ENCODE measurements at places on chromosomes 11 and 22. TPM values are rescaled to one million over a fixed set of nuclear protein-coding genes. Genes with fewer than 3 reads are reported as not detected.
A peak's percentile ranks its signal among the peaks of the same experiment; 100 is the strongest.

The MRGPRE gene
- not detected for total RNA-seq

The ATG2A gene
- total RNA-seq: 39.5 TPM

The LRRC74B gene
- 2.6 TPM for total RNA-seq

The OR4A47 gene
- total RNA-seq: not detected

The USP2 gene
- not detected for total RNA-seq

The APOA5 gene
- not detected for total RNA-seq

The WT1 gene
- total RNA-seq: not detected

The IL17REL gene
- total RNA-seq: not detected

DNA sequence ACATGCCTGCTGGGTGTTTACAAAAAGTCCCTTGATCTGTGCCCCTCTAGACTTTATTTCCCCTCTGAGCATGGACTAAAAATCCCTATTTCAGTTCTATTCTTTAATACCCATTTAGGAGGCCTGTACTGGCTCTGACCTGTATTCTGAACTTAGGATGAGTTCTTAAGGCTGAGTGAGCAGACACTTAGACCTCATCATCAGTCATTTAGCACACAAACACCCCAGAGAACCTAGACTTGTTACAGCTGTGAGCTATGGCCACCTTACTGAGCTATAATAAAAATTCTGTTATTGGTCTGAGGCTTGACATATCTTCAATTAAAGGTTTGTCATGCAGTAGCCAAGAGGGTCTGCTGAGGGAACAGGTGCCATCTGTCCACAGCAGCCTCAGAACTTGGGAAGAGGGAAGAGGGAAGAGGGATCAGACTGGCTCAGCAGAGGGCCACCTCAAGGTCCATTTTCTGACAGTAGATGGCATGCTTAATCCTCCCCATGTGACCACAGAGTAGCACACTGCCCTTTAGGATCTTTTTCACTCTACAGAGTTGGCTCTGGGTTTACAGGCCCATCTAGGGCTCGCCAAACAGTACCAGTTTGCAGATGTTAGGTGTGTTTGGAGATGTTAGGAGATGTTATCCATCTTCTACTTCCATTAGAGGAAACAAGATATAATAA, 30.2 kb upstream of the RRM1 start:
- H3K4me1 ChIP-seq: peaks cover 19% of the 10 kb centered on the region
- peak overlapping the region; percentile 58 for H3K27ac ChIP-seq
- no peak for DNase-seq
- H3K4me3 ChIP-seq: no peak overlapping the region
- no peaks in the 10 kb centered on the region for H3K27me3 ChIP-seq
- peaks cover 8% of the 10 kb centered on the region for H3K36me3 ChIP-seq

DNA sequence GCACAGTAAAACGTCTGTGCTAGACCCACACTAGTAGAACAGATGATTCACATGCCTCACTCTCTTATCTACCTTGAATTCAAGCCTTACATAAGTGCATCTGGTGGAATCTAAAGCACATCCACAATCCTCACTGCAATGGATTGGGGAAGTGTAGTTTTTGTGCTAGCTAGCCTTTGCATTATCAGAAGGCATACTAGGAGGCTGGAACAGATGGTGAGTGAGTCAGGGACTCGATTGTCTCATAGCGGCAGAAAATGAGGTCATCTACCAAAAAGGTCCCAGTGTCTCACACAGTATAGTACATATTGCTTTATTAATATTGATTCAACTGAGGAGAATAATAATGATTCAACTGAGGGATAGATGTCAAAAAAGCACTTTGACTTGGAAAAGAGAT, 9.3 kb downstream of the MSANTD4 start:
- no peak overlapping the region for H3K27ac ChIP-seq
- H3K36me3 ChIP-seq: peaks cover 31% of the 10 kb centered on the region
- H3K4me3 ChIP-seq: no peak overlapping the region
- no peaks in the 10 kb centered on the region for H3K4me1 ChIP-seq
- H3K27me3 ChIP-seq: no peaks in the 10 kb centered on the region

GRCh38 chr11:46612326-46612725, 4.7 kb downstream of the HARBI1 start:
- H3K36me3 ChIP-seq: no peaks in the 10 kb centered on the region
- H3K4me3 ChIP-seq: no peak overlapping the region
- DNase-seq: no peak
- H3K4me1 ChIP-seq: peaks cover 3% of the 10 kb centered on the region
- no peaks in the 10 kb centered on the region for H3K27me3 ChIP-seq
- H3K27ac ChIP-seq: no peak overlapping the region

DNA sequence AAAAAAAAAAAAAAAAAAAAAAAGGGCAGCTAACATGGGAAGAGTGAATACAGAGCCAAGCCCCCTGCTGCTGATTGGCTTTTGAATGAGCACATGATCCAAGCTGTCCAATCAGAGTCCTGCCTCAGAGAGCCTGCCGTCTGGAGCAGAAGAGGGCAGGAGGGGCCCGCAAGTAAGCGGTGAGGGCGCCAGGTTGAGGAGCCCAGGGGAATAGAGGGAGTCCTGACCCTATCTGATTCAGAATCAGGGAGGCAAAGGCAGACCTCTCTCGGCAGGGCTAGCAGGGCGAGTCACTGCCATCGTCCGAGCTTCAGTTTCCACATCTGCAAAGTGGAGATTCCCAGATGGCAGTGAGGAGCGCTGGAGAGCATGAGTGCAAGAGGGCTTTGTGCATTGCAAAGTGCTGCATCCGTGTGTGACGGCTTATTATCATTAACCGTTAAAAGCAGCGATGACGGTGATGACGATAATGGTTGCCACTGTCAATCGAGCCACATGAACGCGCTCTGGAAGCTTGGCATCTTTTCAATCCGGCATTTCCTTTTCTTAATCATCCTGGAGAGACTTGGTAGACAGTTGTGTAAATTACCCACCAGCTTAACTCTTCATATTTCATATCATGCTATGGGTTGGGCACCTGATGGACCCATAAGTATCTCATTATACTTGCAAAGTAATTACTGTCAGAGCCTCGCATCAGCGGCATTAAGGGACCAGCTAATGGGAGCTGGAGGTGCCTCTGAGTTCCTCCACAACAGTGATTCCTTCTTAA, 68.6 kb upstream of the ATXN10 start:
- no peak for DNase-seq
- peaks cover 8% of the 10 kb centered on the region for H3K36me3 ChIP-seq
- no peak overlapping the region for H3K27ac ChIP-seq
- H3K4me3 ChIP-seq: no peak overlapping the region

GRCh38 chr11:970319-970871, 44.7 kb downstream of the AP2A2 start:
- H3K27me3 ChIP-seq: no peaks in the 10 kb centered on the region
- DNase-seq: no peak
- peaks cover 58% of the 10 kb centered on the region for H3K36me3 ChIP-seq
- no peak overlapping the region for H3K4me3 ChIP-seq
- no peaks in the 10 kb centered on the region for H3K4me1 ChIP-seq
- H3K27ac ChIP-seq: no peak overlapping the region

DNA sequence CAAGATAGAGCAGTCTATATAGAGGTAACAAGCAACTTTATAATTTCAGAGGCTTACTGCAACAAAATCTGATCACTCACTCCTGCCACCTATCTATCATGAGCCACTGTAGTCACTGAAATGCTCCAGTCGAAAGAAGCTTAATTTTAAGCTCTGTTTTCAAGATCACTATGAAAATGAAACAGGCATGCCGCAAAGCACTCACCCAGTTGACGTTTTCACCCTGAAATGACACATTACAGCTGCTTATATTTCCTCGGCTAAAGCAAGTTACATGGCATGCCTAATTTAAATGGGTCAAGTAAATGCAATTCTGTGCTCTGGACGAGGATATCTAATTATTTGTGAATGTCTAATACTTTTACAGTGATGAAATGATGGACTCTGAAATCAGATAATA, 616.3 kb downstream of the FAM181B start:
- no peak for DNase-seq
- no peaks in the 10 kb centered on the region for H3K27me3 ChIP-seq
- no peak overlapping the region for H3K27ac ChIP-seq
- no peak overlapping the region for H3K4me3 ChIP-seq

GRCh38 chr11:90392692-90393091, 169.8 kb upstream of the CHORDC1 start:
- no peak overlapping the region for H3K27ac ChIP-seq
- no peaks in the 10 kb centered on the region for H3K36me3 ChIP-seq
- no peaks in the 10 kb centered on the region for H3K4me1 ChIP-seq

- H3K36me3 ChIP-seq: no peaks in the 10 kb centered on the region
- no peaks in the 10 kb centered on the region for H3K27me3 ChIP-seq
- no peak overlapping the region for H3K4me3 ChIP-seq
- peaks cover 12% of the 10 kb centered on the region for H3K4me1 ChIP-seq
- no peak overlapping the region for H3K27ac ChIP-seq
- DNase-seq: no peak
Measured at GRCh38 chr22:23524226-23524625, 55.9 kb downstream of the IGLL1 start.

DNA sequence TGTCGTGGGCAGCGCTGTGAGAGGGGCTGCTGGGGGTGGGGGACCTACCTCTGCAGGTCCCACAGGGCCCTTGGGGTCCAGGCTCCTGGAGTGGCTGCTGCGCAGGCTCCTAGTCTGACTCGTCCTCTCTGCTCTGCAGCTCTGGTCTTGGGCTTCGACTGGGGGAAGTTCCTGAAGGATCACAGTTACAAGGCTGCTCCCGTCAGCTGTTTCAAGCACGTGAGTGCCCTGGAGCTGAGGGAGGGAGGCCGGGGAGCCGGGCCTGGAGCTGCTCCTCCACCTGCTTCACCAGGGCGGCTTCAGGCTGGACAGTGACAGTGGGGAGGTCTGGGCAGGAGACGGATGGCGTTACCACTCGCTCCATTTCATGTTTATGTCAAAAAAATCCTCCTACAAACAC, 11.9 kb downstream of the L3MBTL2 start:
- no peak overlapping the region for H3K4me3 ChIP-seq
- no peaks in the 10 kb centered on the region for H3K4me1 ChIP-seq
- H3K36me3 ChIP-seq: peaks cover 65% of the 10 kb centered on the region
- no peak for DNase-seq
- no peaks in the 10 kb centered on the region for H3K27me3 ChIP-seq

GRCh38 chr11:34738237-34738636, 117.3 kb downstream of the EHF start:
- no peaks in the 10 kb centered on the region for H3K4me1 ChIP-seq
- H3K4me3 ChIP-seq: no peak overlapping the region
- no peak for DNase-seq
- H3K27ac ChIP-seq: no peak overlapping the region

GRCh38 chr11:59957094-59957493, 6.7 kb upstream of the OOSP4A start:
- H3K27ac ChIP-seq: no peak overlapping the region
- H3K36me3 ChIP-seq: no peaks in the 10 kb centered on the region
- no peaks in the 10 kb centered on the region for H3K27me3 ChIP-seq
- H3K4me3 ChIP-seq: no peak overlapping the region
- no peaks in the 10 kb centered on the region for H3K4me1 ChIP-seq
- DNase-seq: no peak

GRCh38 chr22:46036558-46037408, 59.8 kb upstream of the WNT7B start:
- H3K4me3 ChIP-seq: peak overlapping the region; percentile 88
- H3K4me1 ChIP-seq: peaks cover 6% of the 10 kb centered on the region
- peak overlapping the region; percentile 94 for H3K27ac ChIP-seq
- DNase-seq: no peak

DNA sequence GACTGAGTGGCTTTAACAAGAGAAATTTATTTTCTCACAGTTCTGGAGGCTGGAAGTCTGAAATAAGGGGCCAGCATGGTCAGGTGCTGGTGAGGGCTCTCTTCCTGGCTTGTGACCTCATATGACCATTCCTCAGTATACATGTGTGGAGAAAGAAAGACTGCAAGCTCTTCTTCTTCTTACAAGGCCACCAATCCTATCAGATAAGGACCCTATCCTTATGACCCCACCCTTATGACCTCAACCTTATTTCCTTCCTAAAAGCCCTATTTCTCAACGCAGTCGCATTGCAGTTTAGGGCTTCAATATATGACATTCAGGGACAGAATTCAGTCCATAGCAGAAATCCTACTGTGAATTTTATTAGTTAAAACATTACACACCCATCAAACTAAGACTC, 124.4 kb upstream of the RAG2 start:
- H3K27me3 ChIP-seq: no peaks in the 10 kb centered on the region
- H3K36me3 ChIP-seq: no peaks in the 10 kb centered on the region
- no peaks in the 10 kb centered on the region for H3K4me1 ChIP-seq
- H3K27ac ChIP-seq: no peak overlapping the region

GRCh38 chr11:11983427-11983826, 25.0 kb downstream of the DKK3 start:
- peak overlapping the region; percentile 83 for H3K27ac ChIP-seq
- peaks cover 14% of the 10 kb centered on the region for H3K4me1 ChIP-seq
- H3K27me3 ChIP-seq: no peaks in the 10 kb centered on the region
- peak; percentile 54 for DNase-seq
- no peaks in the 10 kb centered on the region for H3K36me3 ChIP-seq

- no peaks in the 10 kb centered on the region for H3K4me1 ChIP-seq
- DNase-seq: no peak
- no peak overlapping the region for H3K4me3 ChIP-seq
- no peaks in the 10 kb centered on the region for H3K27me3 ChIP-seq
- no peaks in the 10 kb centered on the region for H3K36me3 ChIP-seq
- no peak overlapping the region for H3K27ac ChIP-seq
Measured at GRCh38 chr22:37166675-37167066, 17.0 kb upstream of the IL2RB start.

DNA sequence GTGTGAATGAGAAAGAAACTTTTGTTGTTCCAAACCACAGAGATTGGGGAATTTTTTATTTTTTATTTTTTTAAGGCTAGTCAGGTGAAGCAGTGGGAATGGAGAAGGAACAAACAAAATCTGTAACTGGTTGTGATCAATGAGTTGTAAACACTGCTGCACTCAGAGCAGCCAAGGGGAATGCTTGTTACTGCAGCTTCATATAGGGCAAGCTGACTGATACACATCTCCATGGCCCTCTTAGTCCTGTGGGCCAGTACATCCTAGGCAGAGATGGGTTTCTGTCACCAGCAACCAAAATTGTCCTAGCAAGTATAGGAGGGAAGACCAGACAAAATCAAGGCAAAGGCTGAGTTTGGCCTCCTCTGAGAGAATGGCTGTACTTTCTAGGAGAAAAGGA, 306.8 kb downstream of the CTTN start:
- H3K27me3 ChIP-seq: no peaks in the 10 kb centered on the region
- H3K4me1 ChIP-seq: no peaks in the 10 kb centered on the region
- DNase-seq: no peak
- no peak overlapping the region for H3K4me3 ChIP-seq
- H3K27ac ChIP-seq: no peak overlapping the region

- H3K4me3 ChIP-seq: no peak overlapping the region
- H3K36me3 ChIP-seq: no peaks in the 10 kb centered on the region
- peaks cover 9% of the 10 kb centered on the region for H3K4me1 ChIP-seq
- H3K27ac ChIP-seq: no peak overlapping the region
Measured at GRCh38 chr11:26753723-26754504, 32.1 kb upstream of the SLC5A12 start.

DNA sequence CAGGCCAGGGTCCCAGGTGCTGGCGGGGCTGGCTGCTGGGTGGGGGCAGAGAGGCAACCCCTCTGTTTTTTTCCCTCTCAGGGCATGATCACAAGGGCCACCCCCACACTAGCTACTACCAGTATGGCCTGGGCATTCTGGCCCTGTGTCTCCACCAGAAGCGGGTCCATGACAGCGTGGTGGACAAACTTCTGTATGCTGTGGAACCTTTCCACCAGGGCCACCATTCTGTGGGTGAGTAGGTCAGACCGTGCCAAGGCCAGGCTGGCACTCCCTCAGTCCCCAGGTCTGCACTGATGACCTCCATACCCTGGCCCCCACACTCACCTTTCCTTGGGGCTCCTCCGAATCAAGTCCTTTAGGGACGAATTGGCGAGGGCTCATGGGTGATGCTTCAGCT, 7.3 kb downstream of the TCN2 start:
- no peak overlapping the region for H3K4me3 ChIP-seq
- no peaks in the 10 kb centered on the region for H3K27me3 ChIP-seq
- H3K27ac ChIP-seq: no peak overlapping the region
- peaks cover 26% of the 10 kb centered on the region for H3K36me3 ChIP-seq
- no peaks in the 10 kb centered on the region for H3K4me1 ChIP-seq

Measured in ascending aorta (tissue), 2 donors.